ENCODE measurements at places on chromosomes 16 and 17.

DNA sequence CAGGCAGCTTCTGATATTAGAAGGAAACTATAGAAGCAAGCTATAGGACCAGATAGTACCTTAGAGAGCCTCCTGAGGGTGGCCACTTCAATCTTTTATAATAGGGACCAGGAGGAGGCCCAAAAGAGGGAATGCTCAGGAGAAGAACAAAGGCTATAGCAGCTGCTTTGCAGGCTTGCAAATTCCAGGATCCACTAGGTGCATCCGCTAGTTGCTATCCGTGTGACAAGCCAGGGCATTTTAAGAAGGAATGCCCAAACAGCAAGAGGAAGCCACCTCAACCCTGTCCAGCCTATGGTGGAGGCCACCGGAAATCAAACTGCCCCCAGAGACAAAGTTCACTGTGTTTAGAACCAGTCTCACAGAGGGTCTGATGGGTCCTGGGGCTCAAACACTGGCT lies 192.6 kb upstream of the KIF2B start:
- DNase-seq = no peak

DNA sequence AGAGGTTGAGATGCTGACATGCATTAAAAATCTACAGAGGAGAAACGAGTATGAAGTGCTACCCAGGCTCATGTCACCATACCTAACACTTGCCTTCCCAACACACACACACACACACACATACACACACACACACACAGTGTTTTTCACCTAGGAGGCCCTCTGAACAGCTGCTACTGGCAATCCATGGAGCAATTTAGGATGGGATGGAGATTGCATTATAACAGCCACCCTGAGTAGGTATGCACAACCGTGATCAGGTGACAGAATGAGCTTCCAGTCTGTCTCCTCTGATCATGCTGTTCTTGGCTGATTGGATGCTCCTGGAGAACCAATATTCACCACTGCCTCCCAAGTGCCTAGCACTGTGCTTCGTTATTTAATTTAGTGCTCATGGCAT lies 528.5 kb upstream of the CDH5 start:
- no peak for DNase-seq

GRCh38 chr17:69581061-69581961 lies 166.8 kb downstream of the MAP2K6 start:
- DNase-seq = no peak

DNA sequence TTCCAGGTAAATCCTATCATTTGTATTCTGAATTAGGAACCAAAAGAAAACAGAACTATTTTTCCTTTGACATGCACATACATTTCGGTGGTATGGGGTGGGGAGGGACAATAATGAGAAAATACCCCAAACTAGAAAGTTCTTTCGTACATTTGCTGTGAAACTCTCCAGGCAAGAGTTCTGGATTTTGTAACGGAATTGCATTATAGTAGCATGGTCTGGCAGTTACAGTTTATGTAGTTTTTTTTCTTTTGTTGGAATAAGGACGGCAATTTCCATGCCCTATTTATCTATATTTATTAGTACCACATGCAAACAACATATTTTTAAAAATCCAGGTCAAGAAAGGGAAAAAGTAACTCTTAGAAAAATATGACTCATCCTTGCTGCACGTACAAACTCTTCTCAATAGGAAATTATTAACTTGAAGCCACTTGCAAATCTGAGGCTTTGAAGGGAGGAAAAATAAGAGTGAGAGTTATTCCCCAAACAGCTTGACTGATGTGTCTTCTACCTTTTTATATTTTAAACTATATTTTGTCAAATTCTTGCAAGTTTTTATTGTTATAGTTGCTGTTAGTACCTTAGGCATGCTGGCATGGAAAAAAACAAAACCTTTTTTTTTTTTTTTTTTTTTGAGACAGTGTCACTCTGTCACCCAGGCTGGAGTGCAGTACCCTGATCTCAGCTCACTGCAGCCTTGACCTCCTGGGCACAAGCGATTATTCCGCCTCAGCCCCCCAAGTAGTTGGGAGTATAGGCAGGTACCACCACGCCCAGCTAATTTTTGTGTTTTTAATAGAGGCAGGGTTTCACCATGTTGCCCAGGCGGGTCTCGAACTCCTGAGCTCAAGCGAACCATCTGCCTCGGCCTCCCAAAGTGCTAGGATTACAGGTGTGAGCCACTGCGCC lies 69.3 kb downstream of the WWP2 start:
- DNase-seq = no peak

GRCh38 chr16:29675811-29676643 lies 3.0 kb upstream of the QPRT start:
- no peak for DNase-seq

DNA sequence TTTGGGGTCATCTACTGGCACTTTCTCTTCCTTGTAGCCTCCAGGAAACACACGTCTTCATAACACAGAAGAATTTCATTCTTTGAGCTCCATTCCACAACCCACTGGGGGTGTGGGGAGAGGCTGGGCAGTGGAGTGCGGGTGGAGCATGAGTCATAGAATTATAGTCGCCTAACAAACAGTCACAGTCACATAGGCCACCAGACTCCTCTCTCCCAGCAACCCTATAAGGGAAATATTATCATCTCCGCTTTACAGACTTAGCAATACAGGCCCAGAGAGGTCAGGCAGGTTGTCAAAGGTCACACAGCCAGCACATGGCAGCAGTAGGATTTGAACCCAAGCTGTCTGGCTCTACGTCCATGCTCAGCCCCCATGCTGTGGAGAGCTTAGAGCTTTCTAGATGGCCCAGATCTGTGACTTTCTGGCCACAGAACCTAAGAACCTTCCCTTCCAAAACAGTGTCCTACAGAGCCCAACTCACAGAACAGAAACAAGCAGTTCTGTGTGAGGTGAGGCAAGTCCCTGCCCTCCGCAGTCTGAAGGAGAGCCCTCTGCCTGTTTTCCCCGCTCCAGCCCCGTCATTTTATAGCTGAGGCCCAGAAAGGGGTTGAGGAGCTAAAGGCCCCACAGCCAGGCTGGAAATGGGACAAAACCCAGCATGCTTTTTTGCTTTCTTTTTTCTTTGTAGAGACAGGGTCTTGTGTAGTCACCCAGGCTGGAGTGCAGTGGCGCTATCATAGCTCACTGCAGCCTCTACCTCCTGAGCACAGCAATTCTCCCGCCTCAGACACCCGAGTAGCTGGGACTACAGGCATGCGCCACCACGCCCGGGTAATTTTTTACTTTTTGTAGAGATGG lies 10.7 kb upstream of the LITAF start:
- no peak for DNase-seq

Measured in NCI-H774 (cell line).